ENCODE measurements at places on chromosomes 1 and 21. TPM values are rescaled to one million over a fixed set of nuclear protein-coding genes. Genes with fewer than 3 reads are reported as not detected.

DNA sequence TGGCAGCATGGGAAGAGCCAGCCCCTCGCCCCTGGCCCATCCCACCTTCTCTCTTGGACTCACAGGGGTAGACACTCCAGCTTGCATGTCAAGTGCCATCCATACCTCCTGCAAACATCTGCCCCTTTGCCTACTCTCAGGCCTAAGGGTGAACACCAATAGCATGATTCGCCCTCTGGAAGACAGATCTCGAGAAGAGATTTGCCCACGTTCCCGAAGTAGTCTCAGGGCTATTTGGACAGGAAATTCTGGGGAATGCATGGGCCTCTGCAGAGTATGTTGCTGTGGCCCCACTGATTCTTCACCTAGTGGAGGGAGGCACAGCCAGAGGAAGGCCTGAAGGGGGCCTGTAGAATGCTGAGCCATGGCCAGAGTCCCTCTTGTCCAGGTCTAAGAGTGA, 29.8 kb upstream of the DNASE2B start:
- H3K4me1 ChIP-seq, result no peaks in the 10 kb centered on the region
- no peaks in the 10 kb centered on the region for H3K27me3 ChIP-seq
- H3K36me3 ChIP-seq, result no peaks in the 10 kb centered on the region
- no peak overlapping the region for H3K4me3 ChIP-seq
- H3K27ac ChIP-seq, result no peak overlapping the region

GRCh38 chr1:110914676-110915075, 41.7 kb downstream of the CD53 start:
- H3K27ac ChIP-seq, result no peak overlapping the region
- H3K4me3 ChIP-seq, result no peak overlapping the region
- no peak for DNase-seq
- H3K27me3 ChIP-seq, result no peaks in the 10 kb centered on the region

- H3K36me3 ChIP-seq, result no peaks in the 10 kb centered on the region
- no peak overlapping the region for H3K27ac ChIP-seq
- DNase-seq, result no peak
- H3K4me3 ChIP-seq, result no peak overlapping the region
- H3K27me3 ChIP-seq, result peaks cover 28% of the 10 kb centered on the region
Measured at GRCh38 chr1:64969305-64970046, 3.1 kb upstream of the JAK1 start.

- peak; percentile 85 for DNase-seq
- H3K27ac ChIP-seq, result no peak overlapping the region
- no peaks in the 10 kb centered on the region for H3K4me1 ChIP-seq
- H3K27me3 ChIP-seq, result peaks cover 13% of the 10 kb centered on the region
Measured at GRCh38 chr1:21814241-21814918, 2.3 kb downstream of the LDLRAD2 start.

GRCh38 chr1:44296806-44297205, 58.3 kb downstream of the ERI3 start:
- no peak for DNase-seq
- no peaks in the 10 kb centered on the region for H3K27me3 ChIP-seq
- no peak overlapping the region for H3K4me3 ChIP-seq
- no peak overlapping the region for H3K27ac ChIP-seq

DNA sequence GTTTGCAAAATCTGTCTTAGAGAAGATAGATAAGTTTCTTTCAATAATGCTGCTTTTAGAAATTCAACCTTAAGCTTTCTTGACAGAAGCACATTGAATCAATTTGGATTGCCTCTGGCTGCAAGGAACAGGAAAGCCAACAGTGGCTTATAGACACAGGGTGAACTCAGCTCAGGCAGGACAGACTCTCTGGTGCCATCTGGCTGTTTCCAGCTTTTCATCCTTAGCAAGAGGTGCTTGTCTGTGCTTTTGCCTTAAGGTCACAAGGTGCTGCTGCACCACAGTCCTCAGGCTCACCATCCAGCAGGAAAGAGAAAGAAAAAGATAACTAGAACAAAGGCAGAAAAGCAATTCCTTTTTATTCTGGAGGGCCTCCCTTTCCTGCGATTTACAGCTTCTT, 93.7 kb upstream of the ETS2 start:
- no peak overlapping the region for H3K27ac ChIP-seq
- no peaks in the 10 kb centered on the region for H3K4me1 ChIP-seq
- no peaks in the 10 kb centered on the region for H3K36me3 ChIP-seq
- no peaks in the 10 kb centered on the region for H3K27me3 ChIP-seq

DNA sequence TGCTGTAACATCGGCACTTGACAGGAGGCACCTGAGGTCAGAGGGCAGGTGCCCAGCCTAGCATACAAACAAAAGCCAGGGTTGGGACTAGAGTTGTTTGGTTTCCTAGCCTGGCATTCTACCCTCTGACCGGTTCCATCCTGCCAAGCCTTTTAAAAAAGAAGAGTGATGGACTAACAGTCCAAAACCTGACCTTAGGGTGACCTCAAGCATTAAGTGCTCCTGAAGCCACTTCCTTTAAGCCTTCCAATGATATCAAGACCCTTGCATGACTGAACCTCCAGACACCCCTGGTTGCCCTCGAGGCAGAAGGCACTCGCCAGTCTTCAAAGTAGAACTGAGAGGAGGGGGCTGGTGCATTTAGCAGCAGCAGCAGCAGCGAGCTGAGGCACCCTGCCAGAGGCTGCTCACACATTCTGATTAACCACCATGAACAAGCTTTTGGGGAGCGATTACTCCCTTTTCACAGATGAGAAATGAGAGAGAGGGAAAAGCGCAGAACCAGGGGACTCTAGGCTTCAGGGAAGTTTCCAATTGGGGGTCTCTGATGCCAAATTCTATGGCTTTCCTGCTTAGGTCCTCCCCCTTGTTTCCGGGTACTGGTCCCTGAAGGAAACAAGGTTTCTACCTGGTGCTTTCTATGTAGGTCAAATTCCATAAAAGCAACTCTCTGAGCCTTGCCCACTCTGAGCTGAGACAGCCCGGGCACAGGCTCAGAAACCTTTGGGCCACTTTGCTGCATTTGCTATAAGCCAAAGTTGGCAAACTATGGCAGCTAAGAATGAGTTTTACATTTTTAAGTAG, 9.2 kb downstream of the SLC2A1 start:
- no peaks in the 10 kb centered on the region for H3K36me3 ChIP-seq
- no peak overlapping the region for H3K27ac ChIP-seq
- peaks cover 64% of the 10 kb centered on the region for H3K4me1 ChIP-seq
- H3K27me3 ChIP-seq, result no peaks in the 10 kb centered on the region
- H3K4me3 ChIP-seq, result peak overlapping the region; percentile 9

DNA sequence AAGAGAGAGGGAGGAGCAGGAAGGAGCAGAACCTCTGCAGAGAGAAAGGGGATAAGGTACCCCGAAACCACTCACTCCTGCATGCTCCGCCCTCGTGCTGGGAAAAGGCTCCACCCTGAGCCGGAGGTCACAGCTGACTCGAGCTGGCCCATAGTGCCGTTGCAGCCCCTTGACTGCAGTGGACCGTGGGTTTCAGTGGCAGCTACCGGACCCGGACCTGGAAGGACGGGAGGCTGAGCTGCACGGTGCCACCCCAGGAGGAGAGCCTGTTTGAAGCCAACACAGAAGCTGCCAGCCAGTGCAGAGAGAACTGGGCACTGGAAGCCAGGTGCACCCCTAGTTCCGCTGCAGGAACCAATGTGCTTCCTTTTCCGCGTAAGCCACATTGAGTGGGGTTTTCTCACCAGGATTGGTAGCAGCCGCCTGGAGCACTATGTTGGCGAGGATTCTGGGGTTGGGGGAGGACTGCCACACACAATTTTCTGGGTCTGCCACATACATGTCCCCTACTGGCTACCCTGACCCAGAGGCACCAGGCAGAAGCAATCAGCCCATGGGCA, 83.3 kb downstream of the FBXO2 start:
- no peak for DNase-seq
- H3K27me3 ChIP-seq, result no peaks in the 10 kb centered on the region
- H3K36me3 ChIP-seq, result no peaks in the 10 kb centered on the region
- peaks cover 7% of the 10 kb centered on the region for H3K4me1 ChIP-seq
- H3K4me3 ChIP-seq, result no peak overlapping the region
- no peak overlapping the region for H3K27ac ChIP-seq

DNA sequence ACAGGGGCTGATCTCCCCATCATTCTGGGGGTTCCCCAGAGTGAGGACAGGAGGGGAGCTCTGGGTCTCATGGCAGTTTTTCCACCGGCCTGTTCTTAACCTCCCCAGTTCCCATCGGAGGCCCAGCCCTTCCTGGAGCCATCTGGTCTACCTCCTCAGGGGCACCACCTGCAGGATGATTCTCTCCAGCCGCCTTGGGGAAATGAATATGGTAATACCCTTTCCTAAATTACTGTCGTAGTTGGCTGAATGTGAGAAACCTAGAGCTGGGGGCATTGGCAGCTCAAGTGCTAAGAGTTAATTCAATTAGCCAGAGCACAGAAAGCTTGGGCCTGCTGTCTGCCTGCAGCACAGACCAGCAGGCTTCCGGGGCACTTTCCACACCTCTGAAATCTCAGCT, 64.9 kb downstream of the TAS1R2 start:
- peaks cover 17% of the 10 kb centered on the region for H3K4me1 ChIP-seq
- H3K36me3 ChIP-seq, result no peaks in the 10 kb centered on the region
- peaks cover 7% of the 10 kb centered on the region for H3K27me3 ChIP-seq
- peak; percentile 64 for DNase-seq
- H3K4me3 ChIP-seq, result no peak overlapping the region

- no peak overlapping the region for H3K27ac ChIP-seq
- H3K36me3 ChIP-seq, result no peaks in the 10 kb centered on the region
- H3K4me3 ChIP-seq, result no peak overlapping the region
- H3K4me1 ChIP-seq, result peaks cover 5% of the 10 kb centered on the region
- H3K27me3 ChIP-seq, result no peaks in the 10 kb centered on the region
Measured at GRCh38 chr1:17304826-17305175, 3.2 kb upstream of the PADI4 start.

- no peak overlapping the region for H3K27ac ChIP-seq
- H3K36me3 ChIP-seq, result no peaks in the 10 kb centered on the region
- DNase-seq, result no peak
- peaks cover 3% of the 10 kb centered on the region for H3K4me1 ChIP-seq
- no peaks in the 10 kb centered on the region for H3K27me3 ChIP-seq
Measured at GRCh38 chr1:213651077-213651476, 336.7 kb upstream of the PROX1 start.

DNA sequence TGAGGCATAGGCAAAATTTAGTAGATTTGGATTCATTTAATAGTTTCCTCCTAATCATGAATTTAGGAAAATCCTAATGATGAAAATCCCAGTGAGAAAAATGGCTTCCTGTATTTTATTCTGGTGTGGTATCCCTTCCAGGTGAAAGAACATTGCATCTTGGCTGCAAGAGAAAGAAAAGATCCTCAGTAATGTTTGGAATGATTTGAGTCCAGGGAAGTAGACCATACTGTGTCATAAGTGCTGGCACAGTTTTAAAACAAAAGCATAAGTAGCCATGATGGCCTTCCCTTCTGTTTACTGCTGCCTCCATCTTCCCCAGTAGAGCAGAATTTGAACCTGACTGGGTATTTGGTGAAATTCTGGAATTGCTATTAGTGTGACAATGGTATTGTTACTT, 52.8 kb downstream of the CACHD1 start:
- no peak overlapping the region for H3K27ac ChIP-seq
- peaks cover 73% of the 10 kb centered on the region for H3K4me1 ChIP-seq
- DNase-seq, result no peak
- no peak overlapping the region for H3K4me3 ChIP-seq
- H3K27me3 ChIP-seq, result no peaks in the 10 kb centered on the region

DNA sequence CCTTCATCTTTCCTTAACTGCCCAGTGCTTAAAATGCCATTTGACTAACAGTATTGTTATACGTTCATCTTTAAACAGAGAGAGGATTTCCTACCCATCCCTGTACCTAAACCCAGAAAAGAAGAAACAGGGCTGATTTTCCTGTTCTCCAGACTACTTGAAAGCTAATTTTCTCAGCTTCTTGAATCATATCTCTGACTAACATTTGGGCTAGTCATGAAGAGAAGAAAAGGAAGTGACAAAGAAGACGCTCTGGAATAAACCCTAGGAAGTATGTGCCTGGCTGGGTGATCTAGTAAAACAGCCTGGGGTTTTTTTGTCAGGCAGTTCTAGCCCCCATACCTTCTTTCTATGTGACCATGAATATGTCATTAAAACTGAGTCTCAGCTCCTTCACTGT, 44.8 kb upstream of the SGIP1 start:
- no peak overlapping the region for H3K27ac ChIP-seq
- H3K36me3 ChIP-seq, result no peaks in the 10 kb centered on the region
- no peaks in the 10 kb centered on the region for H3K27me3 ChIP-seq
- no peak overlapping the region for H3K4me3 ChIP-seq
- DNase-seq, result no peak

DNA sequence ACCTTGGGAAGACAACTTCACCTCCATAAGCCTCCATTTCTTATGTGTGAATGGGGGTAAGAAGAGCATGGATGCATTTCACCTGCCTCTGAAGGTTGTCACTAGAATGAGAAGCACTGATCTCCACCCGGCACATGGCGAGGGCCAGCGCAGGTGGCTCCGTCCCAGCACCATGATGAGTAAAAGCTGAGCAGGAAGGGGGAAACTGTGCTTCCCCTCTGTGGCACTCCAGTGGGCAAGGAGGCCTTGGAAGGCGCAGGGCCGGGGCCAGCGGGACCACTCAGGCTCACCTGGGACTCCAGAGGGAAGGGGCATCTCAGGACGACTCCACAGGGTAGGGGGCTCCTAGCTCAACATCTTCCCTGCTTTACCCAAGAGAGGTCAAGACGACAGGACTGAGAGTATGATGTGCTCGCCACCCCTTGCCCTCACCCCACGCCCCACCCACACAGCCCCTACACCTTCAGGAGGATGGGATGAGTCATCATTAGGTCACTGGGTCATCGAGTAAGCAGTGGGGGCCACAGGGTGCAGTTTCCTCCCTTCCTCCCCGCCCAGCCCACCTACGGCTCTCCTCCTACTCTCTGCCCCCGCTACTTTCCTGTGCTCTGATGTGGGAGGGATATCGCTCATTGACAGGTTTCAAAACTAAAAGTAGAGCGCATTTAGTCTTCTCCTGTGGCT, 112.1 kb downstream of the HIVEP3 start:
- DNase-seq, result no peak
- no peaks in the 10 kb centered on the region for H3K36me3 ChIP-seq
- H3K4me1 ChIP-seq, result no peaks in the 10 kb centered on the region
- no peaks in the 10 kb centered on the region for H3K27me3 ChIP-seq

GRCh38 chr1:16139473-16139962, 16.4 kb downstream of the EPHA2 start:
- H3K36me3 ChIP-seq, result no peaks in the 10 kb centered on the region
- no peak for DNase-seq
- no peaks in the 10 kb centered on the region for H3K27me3 ChIP-seq
- H3K4me1 ChIP-seq, result peaks cover 31% of the 10 kb centered on the region

- H3K4me1 ChIP-seq, result peaks cover 6% of the 10 kb centered on the region
- H3K27ac ChIP-seq, result no peak overlapping the region
- no peak for DNase-seq
- H3K36me3 ChIP-seq, result no peaks in the 10 kb centered on the region
Measured at GRCh38 chr1:1228596-1229321, 3.0 kb downstream of the SDF4 start.

RGS8 gene
- total RNA-seq, result 0.99 TPM

OR2T35 gene
- not detected for total RNA-seq

Data from neural progenitor cell (in vitro differentiated cells).